CD8-positive, alpha-beta T cell (primary cell): ENCODE measurements at places on chromosomes 7 and 10.

- DNase-seq = no peak
Observed at GRCh38 chr10:13414855-13415254, 66.8 kb upstream of the SEPHS1 start.

DNA sequence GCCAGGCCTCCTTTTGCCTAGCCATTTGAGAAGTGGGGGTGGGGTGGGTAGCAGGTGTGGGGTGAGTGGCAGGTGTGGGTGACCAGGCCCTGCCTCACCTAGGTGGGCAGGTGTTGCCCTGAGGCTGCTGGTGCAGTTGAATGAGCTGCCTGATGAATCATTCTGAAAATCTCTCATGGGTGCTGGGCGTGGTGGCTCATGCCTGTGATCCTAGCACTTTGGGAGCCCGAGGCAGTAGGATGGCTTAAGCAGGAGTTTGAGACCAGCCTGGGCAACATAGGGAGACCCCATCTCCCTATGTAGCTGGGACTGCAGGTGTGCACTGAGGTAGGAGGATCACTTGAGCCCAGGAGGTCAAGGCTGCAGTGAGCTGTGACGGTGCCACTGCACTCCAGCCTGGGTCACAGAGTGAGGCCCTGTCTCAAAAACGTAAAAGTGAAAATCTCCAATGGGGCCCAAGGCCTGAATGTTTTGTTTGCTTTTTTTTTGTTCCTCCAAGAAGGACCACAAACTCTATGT, 17.7 kb downstream of the TSPAN14 start:
- no peak for DNase-seq

DNA sequence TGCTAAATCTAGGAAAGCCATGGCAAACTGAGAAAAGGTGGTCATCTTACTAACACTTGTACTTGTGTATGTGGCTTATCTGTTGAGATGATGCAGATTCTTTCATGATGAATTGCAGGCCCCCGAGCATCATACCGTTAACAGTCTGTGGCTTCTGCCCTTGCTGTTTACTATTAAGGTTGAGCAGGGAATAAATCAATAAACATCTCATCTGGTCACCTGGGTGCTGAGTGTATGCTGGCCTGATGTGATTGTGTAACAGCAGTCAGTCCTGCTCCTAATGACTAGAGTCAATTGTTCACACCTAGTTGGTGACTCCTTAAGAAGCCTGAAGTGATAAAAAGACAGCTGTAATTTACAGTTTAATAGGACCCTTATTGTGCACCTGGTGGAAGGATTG, 8.3 kb upstream of the GNAT3 start:
- no peak for DNase-seq

DNA sequence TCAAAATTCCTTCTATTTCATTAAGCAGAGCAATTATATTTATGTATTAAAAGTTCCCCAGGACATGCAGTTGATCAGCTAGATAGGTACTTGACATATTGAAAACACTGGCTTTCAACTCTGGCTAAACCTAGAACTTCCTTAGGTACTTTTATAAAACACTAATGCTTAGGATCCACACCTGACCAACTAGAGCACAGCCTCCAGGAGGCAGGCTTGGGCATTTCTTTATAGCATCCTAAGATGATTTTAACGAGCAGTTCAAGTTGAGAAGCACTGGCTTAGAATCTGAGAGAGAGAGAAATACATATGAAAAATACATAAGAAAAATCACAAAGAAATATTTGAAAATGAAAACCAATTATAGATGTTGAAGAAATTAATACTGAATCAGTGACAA, 20.8 kb downstream of the SLC26A5 start:
- DNase-seq = no peak

- DNase-seq = no peak
Observed at GRCh38 chr10:104304927-104305326, 33.3 kb downstream of the ITPRIP start.

- DNase-seq = no peak
Observed at GRCh38 chr7:19117870-19118608, 603 bp upstream of the TWIST1 start.
